ENCODE measurements at places on chromosomes 12 and 14.

GRCh38 chr12:77152623-77153193 is 87.3 kb upstream of the E2F7 start:
- DNase-seq, result no peak

GRCh38 chr12:62379026-62379722 is 87.5 kb upstream of the MON2 start:
- DNase-seq, result no peak

- no peak for DNase-seq
Observed at GRCh38 chr12:124497039-124497438, 70.4 kb downstream of the NCOR2 start.

DNA sequence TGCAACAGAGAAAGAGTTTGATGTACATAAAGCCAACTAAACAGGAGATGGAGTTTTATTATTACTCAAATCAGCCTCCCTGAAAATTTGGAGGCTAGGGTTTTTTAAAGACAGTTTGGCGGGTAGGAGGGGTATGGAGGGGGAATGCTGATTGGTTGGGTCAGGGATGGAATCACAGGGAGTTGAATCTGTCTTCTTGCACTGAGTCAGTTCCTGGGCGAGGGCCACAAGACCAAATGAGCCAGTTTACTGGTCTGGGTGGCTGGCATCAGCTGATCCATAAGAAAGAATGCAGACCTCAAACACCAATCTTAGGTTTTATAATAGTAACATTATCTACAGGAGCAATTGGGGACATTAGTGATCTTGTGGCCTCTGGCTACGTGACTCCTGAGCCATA is 64.9 kb downstream of the RIN3 start:
- DNase-seq, result no peak

DNA sequence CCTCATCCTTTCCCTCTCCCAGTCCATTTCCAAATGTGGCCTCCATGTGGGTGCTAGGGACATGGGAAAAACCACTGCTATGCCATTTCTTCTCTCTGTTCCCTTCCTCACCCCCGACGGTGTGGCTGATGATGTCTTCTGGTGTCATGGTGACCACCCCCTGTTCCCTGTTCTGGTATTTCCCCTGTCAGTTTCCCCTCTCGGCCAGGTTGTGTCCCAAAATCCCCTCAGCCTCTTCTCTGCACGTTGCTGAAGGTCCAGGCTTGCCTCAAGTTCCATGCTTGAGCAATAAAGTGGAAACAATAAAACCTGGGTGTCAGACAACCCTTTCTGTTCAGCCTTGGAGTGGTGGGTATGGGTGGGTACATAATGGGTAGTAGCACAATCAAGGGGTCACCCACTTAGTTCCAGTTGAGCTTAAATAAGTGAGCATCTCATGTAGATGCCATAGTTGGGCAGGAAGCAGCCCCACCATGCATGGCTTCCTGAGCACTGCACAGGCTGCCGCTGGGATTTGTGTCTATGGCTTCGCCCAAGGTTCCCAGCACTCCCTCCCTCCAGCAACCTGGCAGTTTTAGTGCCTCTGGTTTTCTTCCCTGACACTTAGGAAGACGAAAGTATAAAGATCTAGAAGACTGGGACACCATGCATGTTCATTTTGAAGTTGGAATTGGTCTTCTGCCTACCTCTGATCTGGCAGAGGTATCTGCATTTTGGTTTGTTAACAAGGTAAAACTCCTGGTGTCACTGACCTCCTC is 8.7 kb upstream of the ITFG2 start:
- no peak for DNase-seq

- no peak for DNase-seq
Observed at GRCh38 chr14:62645649-62646048, 399.6 kb downstream of the KCNH5 start.

DNA sequence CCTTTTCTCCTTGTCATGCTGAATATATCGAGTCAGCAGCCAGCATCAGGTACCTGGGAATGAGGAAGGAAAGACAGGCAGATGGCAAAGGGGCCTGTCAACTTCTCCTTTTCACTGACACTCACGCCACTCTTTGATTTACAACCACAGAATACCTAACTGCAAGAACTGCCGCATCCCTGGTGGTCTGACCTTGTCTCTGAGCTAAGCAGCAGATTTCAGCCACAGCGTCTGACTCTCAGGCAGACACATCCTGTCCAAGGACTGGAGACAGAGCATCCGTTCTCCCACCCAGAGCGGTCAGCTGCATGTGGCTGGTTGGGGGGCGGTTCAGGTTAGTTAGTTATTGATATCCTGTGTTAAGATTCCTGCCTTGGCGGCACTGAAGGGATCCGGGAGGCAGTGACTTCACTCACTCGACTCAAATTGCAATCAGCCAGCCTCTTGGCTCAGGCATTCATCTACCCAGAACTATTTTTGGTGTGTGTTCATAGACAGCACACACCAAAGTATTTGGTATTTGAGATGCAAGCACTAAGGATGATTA is 11.2 kb upstream of the MAP1LC3B2 start:
- no peak for DNase-seq
